ENCODE measurements at places on chromosomes 11 and 22.

GRCh38 chr11:74866557-74866956, 82.3 kb downstream of the XRRA1 start:
- H3K4me3 ChIP-seq, result no peak overlapping the region
- H3K36me3 ChIP-seq, result peaks cover 98% of the 10 kb centered on the region
- H3K27me3 ChIP-seq, result no peaks in the 10 kb centered on the region
- no peaks in the 10 kb centered on the region for H3K4me1 ChIP-seq
- no peak for DNase-seq
- no peak overlapping the region for H3K27ac ChIP-seq

GRCh38 chr11:81647374-81647773, 1086.3 kb downstream of the FAM181B start:
- H3K27me3 ChIP-seq, result peaks cover 2% of the 10 kb centered on the region
- no peak for DNase-seq
- no peaks in the 10 kb centered on the region for H3K36me3 ChIP-seq
- H3K4me1 ChIP-seq, result no peaks in the 10 kb centered on the region

GRCh38 chr11:71144736-71145135, 107.6 kb downstream of the SHANK2 start:
- DNase-seq, result no peak
- H3K27me3 ChIP-seq, result peaks cover 7% of the 10 kb centered on the region
- no peak overlapping the region for H3K27ac ChIP-seq
- no peaks in the 10 kb centered on the region for H3K36me3 ChIP-seq
- no peak overlapping the region for H3K4me3 ChIP-seq
- no peaks in the 10 kb centered on the region for H3K4me1 ChIP-seq

GRCh38 chr11:68469122-68469521, 8.6 kb downstream of the PPP6R3 start:
- H3K4me1 ChIP-seq, result peaks cover 91% of the 10 kb centered on the region
- no peak overlapping the region for H3K4me3 ChIP-seq

GRCh38 chr22:37681001-37681424, 5.1 kb upstream of the NOL12 start:
- H3K27ac ChIP-seq, result no peak overlapping the region
- DNase-seq, result no peak
- H3K27me3 ChIP-seq, result no peaks in the 10 kb centered on the region
- H3K4me1 ChIP-seq, result peaks cover 39% of the 10 kb centered on the region
- peaks cover 9% of the 10 kb centered on the region for H3K36me3 ChIP-seq

- H3K4me3 ChIP-seq, result no peak overlapping the region
- H3K27ac ChIP-seq, result peak overlapping the region; percentile 99
- no peaks in the 10 kb centered on the region for H3K27me3 ChIP-seq
- peaks cover 38% of the 10 kb centered on the region for H3K36me3 ChIP-seq
Observed at GRCh38 chr22:37285937-37286336, 3.6 kb downstream of the CYTH4 start.

DNA sequence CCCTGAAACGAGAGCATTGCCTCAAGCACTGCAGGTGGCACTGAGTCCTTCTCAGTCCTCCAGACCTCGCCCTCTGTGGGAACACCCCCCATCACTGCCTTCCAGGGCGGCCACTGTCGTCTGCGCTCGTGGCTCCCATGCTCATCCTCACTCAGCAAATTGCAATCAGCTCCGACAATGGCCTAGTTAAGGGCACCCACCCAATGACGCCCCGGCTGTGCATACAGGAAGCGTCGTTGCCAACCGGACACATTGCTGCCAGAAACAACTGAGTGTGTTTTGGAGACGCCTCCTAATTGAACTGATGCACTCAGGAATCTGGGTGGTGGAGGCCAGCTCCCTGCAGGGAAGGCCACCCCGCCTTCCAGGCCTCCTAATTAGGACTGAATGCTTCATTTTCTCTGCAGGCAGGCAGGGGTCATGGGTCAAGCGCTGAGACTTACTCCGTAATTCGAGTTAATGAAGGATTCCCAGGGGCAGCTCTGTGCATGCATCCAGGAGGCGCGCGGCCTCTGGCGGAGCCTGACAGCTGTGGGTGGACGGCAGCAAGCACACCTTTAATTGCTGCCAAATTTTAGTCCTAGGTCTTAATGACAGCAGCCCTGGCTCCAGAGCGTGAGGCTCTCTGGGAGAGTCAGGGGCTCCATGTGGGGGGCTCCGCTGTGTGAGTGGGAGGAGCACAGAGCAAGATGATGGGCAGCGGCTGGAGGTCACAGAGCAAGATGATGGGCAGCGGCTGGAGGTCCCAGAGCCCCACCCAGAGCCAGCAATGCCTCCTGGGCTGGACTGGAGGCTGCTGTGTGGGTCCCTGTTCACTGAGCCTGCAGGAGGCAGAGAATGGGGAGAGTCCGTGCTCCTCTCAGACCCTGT, 199.0 kb downstream of the BRD1 start:
- H3K27ac ChIP-seq, result no peak overlapping the region
- H3K36me3 ChIP-seq, result peaks cover 7% of the 10 kb centered on the region
- no peak overlapping the region for H3K4me3 ChIP-seq
- no peaks in the 10 kb centered on the region for H3K27me3 ChIP-seq

- no peak for DNase-seq
- H3K27me3 ChIP-seq, result no peaks in the 10 kb centered on the region
- no peak overlapping the region for H3K27ac ChIP-seq
- no peak overlapping the region for H3K4me3 ChIP-seq
- peaks cover 57% of the 10 kb centered on the region for H3K36me3 ChIP-seq
Observed at GRCh38 chr11:10514202-10514601, 26.8 kb downstream of the RNF141 start.

GRCh38 chr11:28730336-28730735, 622.1 kb downstream of the METTL15 start:
- DNase-seq, result no peak
- H3K27ac ChIP-seq, result no peak overlapping the region
- no peaks in the 10 kb centered on the region for H3K36me3 ChIP-seq
- H3K27me3 ChIP-seq, result no peaks in the 10 kb centered on the region
- no peaks in the 10 kb centered on the region for H3K4me1 ChIP-seq

DNA sequence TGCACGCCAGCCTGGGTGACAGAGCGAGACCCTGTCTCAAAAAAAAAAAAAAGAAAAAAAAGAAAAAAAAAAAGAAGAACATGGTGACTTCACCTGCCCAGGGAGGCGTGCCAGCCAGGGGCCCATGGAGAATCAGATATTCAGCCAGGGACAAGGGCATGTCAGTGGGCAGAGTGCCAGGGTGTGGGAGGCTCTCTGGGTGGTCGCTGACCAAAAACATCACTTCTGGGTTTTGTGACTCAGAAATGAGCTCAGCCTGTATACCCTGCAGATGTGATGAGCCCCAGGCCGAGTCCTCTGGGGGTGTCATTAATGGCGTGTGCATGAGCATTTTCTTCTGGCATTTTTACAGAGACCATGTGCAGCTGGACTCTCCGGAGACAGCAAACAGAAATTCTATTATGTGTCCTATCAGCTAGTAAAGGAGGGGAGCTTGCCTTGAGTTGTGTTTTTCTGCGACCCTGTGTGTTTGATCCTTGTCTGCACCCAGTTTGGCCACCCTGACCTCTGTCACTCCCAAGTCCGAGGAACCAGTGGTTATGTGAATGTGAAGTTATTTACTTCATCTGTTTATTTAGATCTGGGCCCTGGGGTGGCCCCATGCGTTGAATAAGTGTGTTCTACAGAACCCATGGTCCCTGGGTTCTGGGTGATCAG, 53.6 kb downstream of the BCR start:
- DNase-seq, result no peak
- peaks cover 20% of the 10 kb centered on the region for H3K4me1 ChIP-seq
- H3K27me3 ChIP-seq, result no peaks in the 10 kb centered on the region

DNA sequence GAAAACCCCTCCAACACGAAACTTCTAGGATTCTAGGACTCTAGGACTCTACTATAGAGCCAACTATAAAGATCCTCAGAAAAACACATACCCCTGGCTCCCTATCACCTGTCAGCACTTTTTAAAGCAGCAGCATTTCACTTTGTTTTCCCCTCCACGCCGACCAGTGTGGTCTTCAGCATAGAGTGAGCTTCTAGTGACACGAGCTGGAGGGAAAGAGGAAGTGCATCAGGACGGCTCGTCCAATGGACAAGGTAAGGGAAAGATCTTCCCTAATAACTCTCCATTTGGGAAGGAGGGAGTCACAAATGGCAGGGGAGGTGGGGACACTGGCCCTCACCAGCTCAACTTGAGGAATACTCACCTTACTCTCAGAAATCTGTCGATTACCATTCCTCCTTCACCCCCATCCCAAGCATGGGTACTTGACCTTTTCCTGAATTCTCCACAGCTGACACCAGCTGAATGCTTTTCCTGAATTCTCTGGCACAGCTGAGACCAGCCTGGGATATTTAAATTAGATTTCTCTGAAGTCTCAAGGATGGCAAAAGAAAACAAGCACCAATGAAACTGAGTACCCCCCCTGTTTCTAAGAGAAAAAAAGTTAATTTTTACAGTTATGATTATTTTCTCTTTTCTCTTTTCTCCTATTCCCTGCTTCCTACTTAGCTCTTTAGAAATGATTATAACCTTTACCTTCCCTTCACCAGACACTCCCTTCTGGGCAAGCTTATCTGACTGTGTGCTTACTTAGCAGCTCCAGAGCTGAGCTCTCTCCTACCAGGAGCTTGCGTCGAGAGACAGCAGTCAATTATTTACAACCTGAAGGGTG, 33.3 kb upstream of the NNMT start:
- peaks cover 31% of the 10 kb centered on the region for H3K4me1 ChIP-seq
- peaks cover 5% of the 10 kb centered on the region for H3K27me3 ChIP-seq
- DNase-seq, result no peak
- no peak overlapping the region for H3K4me3 ChIP-seq

GRCh38 chr11:8382436-8383053, 118.9 kb upstream of the LMO1 start:
- no peak overlapping the region for H3K27ac ChIP-seq
- no peaks in the 10 kb centered on the region for H3K36me3 ChIP-seq
- H3K27me3 ChIP-seq, result no peaks in the 10 kb centered on the region
- no peak overlapping the region for H3K4me3 ChIP-seq
- H3K4me1 ChIP-seq, result peaks cover 13% of the 10 kb centered on the region
- no peak for DNase-seq

GRCh38 chr11:66332371-66333219, 3.6 kb downstream of the RIN1 start:
- no peak for DNase-seq
- H3K4me1 ChIP-seq, result peaks cover 34% of the 10 kb centered on the region
- no peak overlapping the region for H3K27ac ChIP-seq
- no peak overlapping the region for H3K4me3 ChIP-seq
- H3K27me3 ChIP-seq, result peaks cover 6% of the 10 kb centered on the region

DNA sequence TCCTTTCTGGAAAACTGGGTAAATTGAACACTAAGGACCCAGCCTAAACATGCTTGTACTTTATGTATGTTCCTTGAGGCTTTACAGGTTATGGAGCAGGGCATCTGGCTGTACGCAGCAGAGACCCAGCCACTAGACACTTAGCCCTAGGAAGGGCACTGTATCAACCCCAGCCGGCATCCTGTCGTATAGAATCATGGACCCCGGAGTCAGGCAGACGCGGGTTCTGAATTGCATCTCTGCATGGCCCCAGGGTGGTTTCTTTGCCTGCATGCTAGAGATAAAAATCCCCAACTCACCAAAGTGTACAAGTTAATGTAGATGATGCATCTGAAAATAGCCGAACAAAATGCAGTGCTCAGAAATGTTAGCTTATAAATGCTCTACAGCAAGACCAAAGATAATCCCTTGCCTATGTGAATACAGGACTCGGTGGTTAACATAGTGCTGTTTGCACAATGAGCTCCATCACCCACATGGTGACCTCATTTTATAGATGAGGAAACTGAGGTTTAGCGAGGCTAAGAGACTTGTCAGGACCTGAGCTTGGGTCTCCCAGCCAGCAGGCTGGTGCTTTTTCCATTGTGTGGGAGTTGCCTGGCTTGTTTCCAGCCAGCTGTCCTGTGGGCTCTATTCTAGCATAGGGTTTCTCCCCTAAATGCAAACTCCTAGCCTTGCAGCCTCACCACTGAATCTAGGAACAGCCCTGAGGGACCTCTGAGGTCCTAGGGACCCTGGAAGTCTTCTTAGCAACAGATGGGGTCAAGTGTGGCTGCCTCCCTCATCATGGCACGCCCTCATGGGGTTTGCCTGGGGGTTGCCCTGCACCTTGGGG, 7.3 kb downstream of the CD6 start:
- DNase-seq, result no peak
- no peak overlapping the region for H3K4me3 ChIP-seq
- H3K27ac ChIP-seq, result no peak overlapping the region
- no peaks in the 10 kb centered on the region for H3K27me3 ChIP-seq
- no peaks in the 10 kb centered on the region for H3K36me3 ChIP-seq

DNA sequence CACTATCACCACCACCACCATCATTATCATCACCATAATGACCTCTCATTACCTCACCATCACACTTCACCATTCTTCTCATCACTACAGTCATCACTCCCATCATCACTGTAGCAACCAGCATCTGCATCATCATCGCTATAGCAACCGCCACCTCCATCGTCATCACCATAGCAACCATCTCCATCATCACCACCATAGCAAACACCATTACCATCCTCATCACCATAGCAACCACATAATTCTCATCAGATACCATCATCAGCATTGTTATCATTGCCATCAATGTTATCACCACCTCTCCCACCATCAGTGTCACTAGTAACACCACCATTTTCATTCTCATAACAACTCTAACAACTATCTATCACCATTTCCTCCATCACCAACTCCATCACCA, 23.1 kb upstream of the CD82 start:
- H3K27me3 ChIP-seq, result peaks cover 3% of the 10 kb centered on the region
- H3K36me3 ChIP-seq, result no peaks in the 10 kb centered on the region
- peaks cover 3% of the 10 kb centered on the region for H3K4me1 ChIP-seq
- no peak for DNase-seq
- H3K4me3 ChIP-seq, result no peak overlapping the region

DNA sequence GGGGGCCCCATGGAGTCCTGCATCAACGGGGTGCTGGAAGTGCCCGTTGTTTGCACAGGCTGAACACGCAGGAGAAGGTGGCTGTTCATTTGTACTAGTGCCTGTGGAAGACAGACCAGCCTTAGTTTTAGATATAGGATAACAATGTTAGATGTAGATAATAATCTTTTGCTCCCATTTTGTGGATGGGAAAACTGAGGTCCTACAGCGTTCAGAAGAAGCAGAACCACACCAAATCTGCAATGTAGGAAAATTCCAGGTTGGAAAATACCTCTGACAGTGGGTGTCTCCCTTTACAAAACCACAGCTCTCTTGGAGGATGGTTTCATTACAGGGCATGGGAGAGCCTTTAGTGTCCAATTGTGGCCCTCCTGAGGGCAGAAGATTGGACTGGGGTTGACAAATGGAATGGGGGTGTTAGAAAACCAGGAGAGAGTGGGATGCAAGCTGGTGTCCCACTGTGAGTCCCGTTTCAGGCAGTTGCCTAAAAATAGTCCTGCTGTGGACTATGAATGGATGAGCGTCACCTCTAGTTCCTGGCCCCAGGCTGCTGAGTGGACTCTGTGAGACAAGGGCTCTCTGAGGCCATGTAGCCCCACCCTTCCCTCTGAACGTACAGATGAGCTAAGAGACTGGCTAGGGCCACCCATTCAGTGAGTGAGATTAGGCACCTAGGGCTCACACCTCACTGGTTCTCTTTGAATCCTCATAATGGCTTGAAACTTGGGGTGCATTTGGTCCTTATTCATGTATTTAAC, 508.8 kb downstream of the MN1 start:
- no peak for DNase-seq
- H3K36me3 ChIP-seq, result no peaks in the 10 kb centered on the region
- H3K27ac ChIP-seq, result no peak overlapping the region
- H3K4me3 ChIP-seq, result no peak overlapping the region
